ENCODE measurements at places on chromosomes 1 and 21. TPM values are rescaled to one million over a fixed set of nuclear protein-coding genes. Genes with fewer than 3 reads are reported as not detected.

The ZNF695 gene
- total RNA-seq, result not detected

The NBPF6 gene
- not detected for total RNA-seq

The FLG gene
- total RNA-seq, result not detected

The C4BPA gene
- total RNA-seq, result not detected

The IL12RB2 gene
- 0.29 TPM for total RNA-seq

The ZBTB37 gene
- total RNA-seq, result 62.9 TPM

The IFNLR1 gene
- not detected for total RNA-seq

The NPPA gene
- total RNA-seq, result 7.2 TPM

The MPZ gene
- total RNA-seq, result not detected

Measured in stomach (tissue), 19 donors.